ENCODE measurements at places on chromosomes 12 and 14.

DNA sequence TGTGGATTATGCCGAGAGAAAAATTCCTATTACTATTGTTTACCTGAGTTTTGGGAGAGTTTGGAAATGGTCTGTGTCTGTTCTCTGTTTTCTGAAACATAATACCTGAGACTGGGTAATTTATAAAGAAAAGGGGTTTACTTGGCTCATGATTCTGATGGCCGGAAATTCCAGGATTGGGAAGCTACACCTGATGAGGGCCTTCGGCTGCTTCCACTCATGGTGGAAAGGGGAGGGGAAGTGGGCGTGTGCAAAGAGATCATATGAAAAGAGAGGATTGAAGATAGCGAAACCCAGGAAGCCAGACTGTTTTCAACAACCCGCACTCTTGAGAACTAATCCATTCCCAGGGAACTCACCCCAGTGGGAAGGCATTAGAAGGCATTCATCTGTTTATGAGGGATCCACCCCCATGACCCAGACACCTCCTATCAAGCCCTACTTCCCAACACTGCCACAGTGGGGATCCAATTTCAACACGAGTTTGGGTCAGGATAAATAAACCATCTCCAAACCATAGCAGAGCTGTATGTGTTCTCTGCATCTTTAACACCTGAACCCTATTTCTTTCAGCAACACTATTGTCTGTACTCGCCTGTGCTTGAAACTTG lies 51.1 kb downstream of the APAF1 start:
- peaks cover 5% of the 10 kb centered on the region for H3K36me3 ChIP-seq
- no peak overlapping the region for H3K4me3 ChIP-seq
- no peak for DNase-seq
- peaks cover 2% of the 10 kb centered on the region for H3K4me1 ChIP-seq
- no peak overlapping the region for H3K27ac ChIP-seq
- H3K27me3 ChIP-seq: no peaks in the 10 kb centered on the region

GRCh38 chr14:83707056-83707455 lies 1822.9 kb upstream of the FLRT2 start:
- no peaks in the 10 kb centered on the region for H3K36me3 ChIP-seq
- DNase-seq: peak; percentile 75
- no peaks in the 10 kb centered on the region for H3K27me3 ChIP-seq
- peak overlapping the region; percentile 55 for H3K27ac ChIP-seq
- peaks cover 11% of the 10 kb centered on the region for H3K4me1 ChIP-seq

DNA sequence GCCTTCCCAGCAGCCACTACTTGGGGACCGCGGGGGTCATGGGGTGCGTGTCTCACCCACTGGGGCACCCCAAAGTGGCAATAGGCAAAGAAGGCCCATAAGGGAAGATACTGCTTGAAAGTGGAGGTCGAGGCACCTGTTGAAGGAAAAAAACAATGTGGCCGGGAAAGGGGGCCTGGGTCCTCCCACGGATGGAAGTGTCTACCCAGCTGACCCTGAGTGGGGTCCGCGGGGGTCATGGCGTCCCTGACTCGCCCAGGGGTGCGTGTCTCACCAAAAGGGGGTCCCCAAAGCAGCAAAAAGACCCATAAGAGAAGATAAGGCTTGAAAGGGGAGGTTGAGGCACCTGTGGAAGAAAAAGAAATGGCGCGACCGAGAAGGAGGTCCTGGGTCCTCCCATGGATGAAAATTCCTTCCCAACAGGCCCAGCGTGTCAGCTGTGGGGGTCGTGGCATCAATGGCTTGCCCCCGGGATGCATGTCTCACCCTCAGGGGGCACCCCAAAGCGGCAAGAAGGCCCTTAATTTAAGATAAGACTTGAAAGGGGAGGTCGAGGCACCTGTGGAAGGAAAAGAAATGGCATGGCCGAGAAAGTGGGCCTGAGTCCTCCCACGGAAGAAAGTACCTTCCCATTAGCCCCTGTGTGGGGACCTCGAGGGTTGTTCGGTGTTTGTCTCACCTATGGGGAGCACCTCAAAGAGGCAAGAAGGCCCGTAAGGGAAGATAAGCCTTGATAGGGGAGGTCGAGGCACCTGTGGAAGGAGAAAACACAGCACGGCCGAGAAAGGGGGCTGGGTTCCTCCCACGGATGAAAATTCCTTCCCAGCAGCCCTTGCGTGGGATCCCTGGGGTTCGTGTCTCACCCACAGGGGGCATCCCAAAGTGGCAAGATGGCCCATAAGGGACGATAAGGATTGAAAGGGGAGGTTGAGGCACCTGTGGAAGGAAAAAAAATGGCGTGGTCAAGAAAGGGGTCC lies 266.0 kb downstream of the ALG10 start:
- DNase-seq: no peak
- H3K36me3 ChIP-seq: no peaks in the 10 kb centered on the region
- H3K4me3 ChIP-seq: no peak overlapping the region
- H3K4me1 ChIP-seq: no peaks in the 10 kb centered on the region
- no peak overlapping the region for H3K27ac ChIP-seq

GRCh38 chr14:80618751-80619329 lies 322.7 kb downstream of the CEP128 start:
- no peak overlapping the region for H3K4me3 ChIP-seq
- H3K27ac ChIP-seq: no peak overlapping the region
- no peaks in the 10 kb centered on the region for H3K27me3 ChIP-seq
- no peak for DNase-seq
- H3K4me1 ChIP-seq: peaks cover 6% of the 10 kb centered on the region

- H3K4me3 ChIP-seq: no peak overlapping the region
- no peaks in the 10 kb centered on the region for H3K4me1 ChIP-seq
- H3K27ac ChIP-seq: no peak overlapping the region
- peaks cover 5% of the 10 kb centered on the region for H3K27me3 ChIP-seq
Measured at GRCh38 chr14:30275604-30276003, 283.4 kb upstream of the G2E3 start.

- peaks cover 3% of the 10 kb centered on the region for H3K27me3 ChIP-seq
- no peak overlapping the region for H3K4me3 ChIP-seq
- DNase-seq: no peak
- H3K27ac ChIP-seq: no peak overlapping the region
- H3K4me1 ChIP-seq: no peaks in the 10 kb centered on the region
Measured at GRCh38 chr14:53004976-53005375, 54.1 kb upstream of the FERMT2 start.

DNA sequence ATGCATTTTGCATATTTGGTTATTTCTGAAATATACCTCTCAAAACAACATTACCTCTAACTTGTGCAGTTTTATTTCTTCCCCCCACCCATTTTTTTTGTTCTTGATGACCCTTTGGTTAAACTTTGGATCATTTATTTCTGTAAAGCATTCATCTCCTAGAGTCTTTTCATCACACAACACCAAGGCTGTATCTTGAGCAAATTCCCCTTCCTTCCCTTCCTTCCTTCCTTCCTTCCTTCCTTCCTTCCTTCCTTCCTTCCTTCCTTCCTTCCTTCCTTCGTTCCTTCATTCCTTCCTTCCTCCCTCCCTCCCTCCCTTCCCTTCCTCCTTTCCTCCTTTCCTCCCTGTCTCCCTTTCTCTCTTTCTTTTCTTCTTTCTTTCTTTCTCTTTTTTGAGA lies 43.8 kb upstream of the PPP1R12A start:
- no peaks in the 10 kb centered on the region for H3K36me3 ChIP-seq
- DNase-seq: no peak
- no peaks in the 10 kb centered on the region for H3K4me1 ChIP-seq
- no peak overlapping the region for H3K27ac ChIP-seq
- H3K27me3 ChIP-seq: no peaks in the 10 kb centered on the region

GRCh38 chr14:70885343-70886022 lies 21.8 kb upstream of the PCNX1 start:
- no peak overlapping the region for H3K27ac ChIP-seq
- H3K4me3 ChIP-seq: no peak overlapping the region

- H3K36me3 ChIP-seq: no peaks in the 10 kb centered on the region
- H3K27me3 ChIP-seq: no peaks in the 10 kb centered on the region
- peaks cover 16% of the 10 kb centered on the region for H3K4me1 ChIP-seq
- no peak for DNase-seq
- H3K27ac ChIP-seq: no peak overlapping the region
Measured at GRCh38 chr14:75249251-75249957, 29.2 kb upstream of the FOS start.

DNA sequence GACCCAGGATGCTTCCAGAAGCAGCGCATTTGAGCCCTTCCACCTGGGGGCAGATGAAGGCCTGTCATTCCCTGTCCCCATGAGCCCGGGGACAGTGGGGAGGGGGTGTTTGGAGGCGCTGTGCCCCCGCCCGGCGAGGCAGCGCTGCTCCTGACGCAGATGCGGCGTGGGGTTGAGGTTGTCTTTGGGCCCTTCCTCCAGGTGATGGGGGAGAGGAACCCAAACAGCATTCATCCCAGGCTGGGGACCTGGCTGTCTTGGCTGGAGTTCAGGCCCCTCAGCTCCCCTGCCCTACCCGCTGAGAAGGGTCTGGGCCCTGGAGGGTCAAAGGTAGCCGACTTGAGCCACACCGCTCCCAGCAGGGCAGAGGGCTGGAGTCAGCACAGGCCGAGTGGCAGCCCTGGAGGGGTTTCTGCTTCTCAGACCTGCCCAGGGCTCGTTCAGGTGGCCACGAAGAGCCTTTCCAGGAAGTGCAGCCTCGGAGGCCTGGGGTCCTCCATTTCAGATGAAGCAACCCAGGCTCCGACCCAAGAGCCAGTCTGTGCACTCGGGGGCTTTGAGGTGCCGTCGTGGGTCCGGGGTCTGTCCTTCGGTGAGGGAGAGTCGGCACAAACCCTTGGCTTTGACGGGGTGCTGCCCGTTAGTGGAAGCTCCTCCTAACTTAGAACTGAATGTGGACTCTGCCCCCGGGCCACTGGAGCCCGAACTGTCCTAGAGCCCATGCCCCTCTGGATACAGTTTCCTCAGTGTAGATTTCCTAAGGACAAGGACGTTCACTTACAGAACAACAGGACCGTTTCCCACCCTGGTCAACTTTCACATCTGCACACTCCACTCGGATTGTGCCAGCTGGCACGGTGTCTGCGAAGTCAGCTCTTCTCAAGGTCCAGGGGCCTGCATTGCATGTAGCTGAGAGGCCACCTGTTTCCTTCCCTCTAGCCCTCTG lies 16.1 kb downstream of the ACADS start:
- DNase-seq: no peak
- no peak overlapping the region for H3K4me3 ChIP-seq
- no peak overlapping the region for H3K27ac ChIP-seq
- H3K4me1 ChIP-seq: no peaks in the 10 kb centered on the region

GRCh38 chr12:106140223-106140986 lies 1.7 kb upstream of the NUAK1 start:
- peak overlapping the region; percentile 72 for H3K4me3 ChIP-seq
- peak overlapping the region; percentile 89 for H3K27ac ChIP-seq
- DNase-seq: no peak
- no peaks in the 10 kb centered on the region for H3K36me3 ChIP-seq
- no peaks in the 10 kb centered on the region for H3K27me3 ChIP-seq
- peaks cover 42% of the 10 kb centered on the region for H3K4me1 ChIP-seq

DNA sequence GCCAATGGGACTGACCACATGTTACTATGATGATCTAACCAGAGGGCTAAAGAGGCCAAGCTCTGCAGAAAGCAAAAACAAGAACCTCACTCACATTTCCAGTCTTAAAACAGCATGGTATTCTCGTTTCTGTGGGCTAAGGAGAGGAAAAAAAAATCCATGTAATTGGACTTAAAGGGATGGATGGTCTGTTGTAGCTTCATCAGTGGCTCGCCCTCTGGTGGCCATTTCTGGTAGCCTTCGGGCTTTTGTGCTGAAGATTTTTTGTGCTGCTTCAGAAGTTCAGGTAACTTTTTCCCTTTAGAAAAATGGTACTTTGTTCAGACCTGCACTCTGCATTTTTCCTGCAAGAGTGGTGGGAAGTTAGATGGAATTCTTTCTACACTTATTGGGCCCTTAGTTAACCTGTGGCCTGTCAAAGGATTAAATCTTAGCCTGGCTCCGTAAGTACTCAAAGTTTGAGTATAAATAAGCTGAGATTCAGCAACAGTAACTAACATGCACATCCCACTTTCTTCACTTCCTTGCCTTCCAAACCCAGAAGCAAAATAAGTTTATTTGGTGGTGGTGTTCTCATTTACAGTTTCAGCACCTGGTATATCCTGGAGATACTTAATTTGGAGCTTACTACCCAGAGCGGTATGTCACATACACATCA lies 22.3 kb downstream of the DCAF4 start:
- H3K4me1 ChIP-seq: no peaks in the 10 kb centered on the region
- peak; percentile 73 for DNase-seq
- no peak overlapping the region for H3K27ac ChIP-seq
- H3K36me3 ChIP-seq: peaks cover under 1% of the 10 kb centered on the region
- H3K4me3 ChIP-seq: no peak overlapping the region

DNA sequence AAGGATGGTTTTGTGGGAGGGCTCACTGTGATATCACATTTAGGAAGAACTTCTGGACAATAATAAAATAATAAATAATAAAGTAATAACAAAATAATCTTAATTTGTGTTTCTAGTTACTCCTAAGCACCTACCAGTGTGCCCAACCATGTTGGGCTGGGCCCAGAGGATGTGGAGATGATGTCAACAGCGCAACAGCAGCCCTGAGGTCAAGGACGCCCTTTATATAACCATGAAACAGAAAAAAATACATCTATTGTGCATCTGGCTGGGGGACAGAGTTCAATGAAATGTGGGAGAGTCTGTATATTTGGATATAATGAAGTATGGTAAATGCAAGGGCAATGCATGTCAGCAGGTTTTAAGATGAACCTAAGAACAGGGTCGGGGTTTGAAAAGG lies 552.8 kb downstream of the VRK1 start:
- H3K27me3 ChIP-seq: no peaks in the 10 kb centered on the region
- H3K27ac ChIP-seq: no peak overlapping the region
- no peak for DNase-seq
- H3K36me3 ChIP-seq: no peaks in the 10 kb centered on the region

- H3K27ac ChIP-seq: no peak overlapping the region
- DNase-seq: no peak
- H3K36me3 ChIP-seq: no peaks in the 10 kb centered on the region
- peaks cover 11% of the 10 kb centered on the region for H3K27me3 ChIP-seq
- no peaks in the 10 kb centered on the region for H3K4me1 ChIP-seq
Measured at GRCh38 chr14:29528889-29529288, 398.8 kb downstream of the PRKD1 start.

DNA sequence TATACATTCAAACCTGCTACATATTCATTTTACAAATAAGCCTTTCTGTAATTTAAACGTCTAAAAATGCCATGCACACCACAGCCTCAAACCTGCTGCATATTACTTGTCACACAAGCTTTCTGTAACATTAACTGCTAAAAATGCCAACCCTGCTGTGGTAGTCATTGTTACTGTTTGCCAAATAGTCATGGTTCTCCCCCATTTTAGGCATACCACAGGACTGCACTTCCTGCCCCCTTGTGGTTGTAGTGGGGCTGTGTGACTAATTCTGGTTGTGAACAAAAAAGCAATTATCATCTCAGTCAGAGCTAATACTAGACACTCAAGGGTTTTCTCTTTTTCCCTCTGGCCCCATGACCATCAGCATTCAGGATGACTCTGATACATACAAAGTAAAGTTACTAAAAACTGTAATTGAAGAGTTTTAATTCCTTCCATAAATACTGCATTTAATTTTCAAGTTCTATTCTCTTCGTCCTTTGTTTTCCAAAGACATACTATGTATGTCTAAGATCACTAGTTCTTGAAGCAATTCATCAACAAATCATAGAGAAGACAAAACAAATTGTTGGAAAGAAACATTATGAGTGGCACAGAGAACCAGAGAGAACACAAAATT lies 5.7 kb upstream of the SLC35F4 start:
- DNase-seq: peak; percentile 26
- H3K4me1 ChIP-seq: no peaks in the 10 kb centered on the region
- H3K36me3 ChIP-seq: no peaks in the 10 kb centered on the region
- no peak overlapping the region for H3K27ac ChIP-seq
- H3K4me3 ChIP-seq: no peak overlapping the region
- H3K27me3 ChIP-seq: peaks cover 2% of the 10 kb centered on the region
